ENCODE measurements at places on chromosomes 2 and 18.

GRCh38 chr18:31634331-31634713 is 42.6 kb downstream of the TTR start:
- no peak for DNase-seq

DNA sequence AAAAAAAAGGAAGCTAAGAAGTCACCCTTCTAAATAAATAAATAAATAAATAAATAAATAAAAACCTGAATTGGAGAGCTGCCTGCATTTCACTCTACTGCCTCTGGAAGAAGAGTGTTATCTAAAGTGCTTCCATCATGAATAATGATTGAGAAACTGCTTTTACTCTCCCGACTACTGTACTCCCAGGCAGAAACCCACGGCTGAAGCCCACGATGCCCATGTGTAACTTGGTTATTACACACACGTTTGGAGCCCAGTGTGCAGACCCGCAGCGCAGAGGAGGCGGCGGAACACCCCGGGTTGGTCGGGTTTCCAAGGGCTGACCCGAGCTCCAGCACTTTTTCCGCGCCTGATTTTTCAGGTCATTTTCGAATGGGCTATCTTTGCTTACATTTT is 697 bp upstream of the SPATS2L start:
- DNase-seq: no peak

- peak; percentile 29 for DNase-seq
These were observed 77.4 kb downstream of the DCDC2C start for GRCh38 chr2:3780477-3781402.

DNA sequence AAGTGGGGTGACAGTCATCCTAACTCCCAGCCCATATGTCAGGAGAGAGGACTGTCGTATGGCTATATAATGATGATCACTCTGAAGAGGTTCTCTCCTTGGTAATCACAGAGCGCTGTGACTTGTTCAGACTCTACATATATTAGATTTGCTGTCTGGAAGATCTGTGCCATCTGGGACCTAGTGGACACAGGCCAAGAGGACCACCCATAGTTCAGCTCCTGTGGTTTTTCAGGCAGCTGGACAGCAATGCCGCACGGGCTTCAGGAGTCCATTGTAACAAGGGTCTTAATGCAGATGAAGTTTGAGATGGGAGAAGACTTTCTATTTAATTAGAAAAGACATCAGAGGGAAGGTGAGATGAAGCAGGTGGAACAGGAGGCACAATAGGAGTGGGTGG is 40.1 kb upstream of the EPHA4 start:
- no peak for DNase-seq

GRCh38 chr2:62306751-62307468 is 111.0 kb downstream of the B3GNT2 start:
- DNase-seq: no peak

DNA sequence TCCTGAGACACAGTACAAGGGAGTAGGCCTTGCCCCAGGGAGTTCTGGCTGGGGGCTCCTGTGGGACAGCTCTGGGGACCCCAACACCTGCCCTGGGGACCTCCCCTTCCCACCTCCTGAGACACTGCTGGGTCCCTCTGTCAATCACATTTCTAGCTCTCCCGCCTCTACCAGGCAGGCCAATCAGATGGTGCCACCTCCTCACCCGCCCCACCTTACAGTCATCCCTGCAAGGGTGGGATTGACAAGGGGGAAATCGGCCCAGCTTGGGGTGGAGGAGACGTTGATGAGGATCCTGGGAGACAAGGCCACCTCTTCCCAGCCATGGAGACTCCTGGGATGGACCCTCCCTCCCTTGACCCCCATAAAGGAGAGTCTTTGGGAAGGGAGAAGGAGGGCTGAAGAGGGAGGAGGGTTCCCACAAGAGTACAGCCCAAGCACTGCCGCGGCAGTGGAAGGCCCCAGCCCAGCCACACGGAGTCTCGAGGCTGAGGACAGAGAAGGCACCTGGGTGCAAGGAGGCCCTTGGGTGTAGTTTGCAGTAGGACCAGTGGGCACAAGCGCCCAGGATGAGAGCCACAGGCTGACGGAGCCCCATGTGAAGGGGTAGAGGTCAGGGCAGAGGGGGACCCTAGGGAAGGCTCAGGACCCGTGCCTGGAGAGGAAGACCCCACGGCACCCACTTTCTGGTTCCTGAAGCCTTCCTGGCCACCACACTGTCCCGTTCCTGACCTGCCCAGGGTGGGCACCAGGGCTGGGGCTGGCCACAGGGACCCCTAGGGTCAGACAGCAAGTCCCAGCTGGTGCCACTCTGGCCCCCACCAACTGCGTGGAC is 109.9 kb upstream of the OTOS start:
- DNase-seq: no peak

DNA sequence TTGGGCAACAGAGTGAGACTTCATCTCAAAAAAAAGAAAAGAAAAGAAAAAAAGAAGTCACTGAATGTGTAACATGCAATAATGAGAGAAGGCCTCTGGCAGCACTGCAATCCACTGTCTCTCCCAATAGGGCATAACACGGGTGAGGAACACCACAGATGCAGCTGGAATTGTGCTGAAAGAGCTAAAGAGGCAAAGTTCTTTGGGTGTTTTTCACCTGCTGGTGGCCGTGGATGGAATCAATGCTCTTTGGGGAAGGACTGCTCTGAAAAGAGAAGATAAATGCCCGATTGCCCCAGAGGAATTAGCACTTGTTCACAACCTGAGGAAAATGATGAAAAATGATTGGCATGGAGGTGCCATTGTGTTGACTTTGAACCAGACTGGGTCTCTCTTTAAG is 31.0 kb upstream of the CYBRD1 start:
- DNase-seq: no peak

- no peak for DNase-seq
These were observed 263.2 kb downstream of the CMPK2 start for GRCh38 chr2:6602471-6602870.

GRCh38 chr18:25827228-25827627 is 263.2 kb downstream of the SS18 start:
- DNase-seq: no peak

- no peak for DNase-seq
These were observed at the start of gene CAVIN2 for GRCh38 chr2:191846515-191847476. CAVIN2 (minus strand) TSS chr2:191847088; CDS start chr2:191846925, 163 bp downstream.

DNA sequence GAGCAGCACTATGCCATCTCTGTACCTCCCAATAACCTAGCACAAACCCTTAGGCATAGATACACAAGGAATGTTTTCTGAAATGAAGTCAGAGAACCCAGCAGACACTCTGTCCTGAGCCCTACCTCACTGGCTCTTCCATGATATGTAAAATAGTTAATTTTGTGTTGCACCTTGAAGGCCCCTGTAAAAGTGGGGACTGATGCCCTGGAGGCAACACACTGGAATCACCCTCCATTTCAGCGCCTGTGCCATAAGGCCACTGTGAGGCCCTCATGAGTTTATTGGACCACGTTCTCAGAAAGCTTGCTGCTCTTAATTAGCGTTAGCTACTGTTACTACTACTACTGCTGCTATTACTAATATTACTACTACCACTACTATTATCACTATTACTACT is 670.1 kb upstream of the SOX11 start:
- no peak for DNase-seq

DNA sequence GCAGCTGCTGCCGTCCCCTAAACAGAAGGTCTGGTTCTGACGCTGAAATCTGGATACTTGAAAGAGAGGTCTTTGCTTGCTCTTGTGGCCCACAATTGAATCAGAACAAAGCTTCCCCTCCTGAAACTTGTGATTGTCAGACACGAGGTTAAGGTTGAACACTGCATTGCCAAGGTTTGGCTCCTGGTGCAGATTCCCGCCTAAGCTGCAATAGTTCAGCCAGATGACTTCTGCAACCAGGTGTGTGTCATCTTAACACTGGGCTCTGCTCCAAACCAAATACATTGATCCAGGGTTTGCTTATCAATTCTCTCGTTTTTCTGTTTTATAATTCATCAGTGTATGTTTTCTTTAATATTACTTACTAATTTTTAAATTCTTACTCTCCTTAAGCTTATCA is 14.6 kb downstream of the GKN1 start:
- no peak for DNase-seq

- DNase-seq: no peak
These were observed 280.6 kb downstream of the MYT1L start for GRCh38 chr2:2050446-2050845.

DNA sequence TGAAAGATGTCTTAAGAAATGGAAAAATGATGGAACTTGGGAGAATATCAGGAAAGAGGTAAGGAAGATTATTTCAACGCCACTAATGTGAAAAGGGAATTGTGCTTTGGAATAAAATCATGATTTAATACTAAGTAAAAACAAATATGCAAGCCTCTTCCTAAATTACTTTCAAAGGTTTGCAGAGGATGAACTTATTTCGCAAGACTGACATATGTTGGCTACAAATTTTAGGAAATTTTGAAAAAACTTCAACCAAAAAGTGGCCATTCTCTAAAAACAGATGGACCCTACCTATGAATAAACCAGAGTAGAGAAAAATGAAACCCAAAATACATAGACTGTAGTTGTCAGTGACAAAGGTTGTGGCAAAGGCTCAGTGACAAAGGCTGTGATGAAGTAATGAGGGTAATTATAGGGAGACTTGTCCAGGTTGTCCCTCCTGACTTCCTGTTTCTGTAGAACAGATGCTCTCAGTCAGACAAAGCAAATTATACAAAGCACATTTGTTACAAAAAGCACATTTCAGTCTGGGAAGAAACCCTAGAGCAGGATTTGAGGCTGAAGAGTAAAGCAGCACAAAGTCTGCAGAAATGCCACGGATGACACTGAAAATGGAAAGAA is 39.5 kb downstream of the SFT2D3 start:
- no peak for DNase-seq

DNA sequence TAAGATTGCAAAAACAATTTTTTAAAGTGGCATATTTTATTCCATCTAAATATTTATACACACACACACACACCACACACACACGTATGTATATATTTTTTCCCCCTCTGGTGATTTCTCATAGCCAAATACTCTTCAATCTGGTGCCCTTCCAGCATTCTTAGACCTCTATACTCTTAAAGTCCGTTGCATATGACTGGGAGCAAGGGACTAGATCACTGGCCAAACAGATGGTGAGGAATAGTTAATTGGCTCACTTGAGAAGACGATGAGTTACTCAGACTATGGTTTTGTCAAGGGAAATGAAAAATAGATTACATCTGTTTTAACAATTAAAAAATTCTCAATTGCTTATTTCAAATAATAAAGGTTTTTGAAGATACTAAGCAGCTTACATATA is 512.5 kb upstream of the LRRTM4 start:
- no peak for DNase-seq

GRCh38 chr2:18605115-18605514 is 15.7 kb upstream of the NT5C1B start:
- DNase-seq: no peak

GRCh38 chr2:235774153-235774870 is 280.5 kb downstream of the AGAP1 start:
- no peak for DNase-seq

DNA sequence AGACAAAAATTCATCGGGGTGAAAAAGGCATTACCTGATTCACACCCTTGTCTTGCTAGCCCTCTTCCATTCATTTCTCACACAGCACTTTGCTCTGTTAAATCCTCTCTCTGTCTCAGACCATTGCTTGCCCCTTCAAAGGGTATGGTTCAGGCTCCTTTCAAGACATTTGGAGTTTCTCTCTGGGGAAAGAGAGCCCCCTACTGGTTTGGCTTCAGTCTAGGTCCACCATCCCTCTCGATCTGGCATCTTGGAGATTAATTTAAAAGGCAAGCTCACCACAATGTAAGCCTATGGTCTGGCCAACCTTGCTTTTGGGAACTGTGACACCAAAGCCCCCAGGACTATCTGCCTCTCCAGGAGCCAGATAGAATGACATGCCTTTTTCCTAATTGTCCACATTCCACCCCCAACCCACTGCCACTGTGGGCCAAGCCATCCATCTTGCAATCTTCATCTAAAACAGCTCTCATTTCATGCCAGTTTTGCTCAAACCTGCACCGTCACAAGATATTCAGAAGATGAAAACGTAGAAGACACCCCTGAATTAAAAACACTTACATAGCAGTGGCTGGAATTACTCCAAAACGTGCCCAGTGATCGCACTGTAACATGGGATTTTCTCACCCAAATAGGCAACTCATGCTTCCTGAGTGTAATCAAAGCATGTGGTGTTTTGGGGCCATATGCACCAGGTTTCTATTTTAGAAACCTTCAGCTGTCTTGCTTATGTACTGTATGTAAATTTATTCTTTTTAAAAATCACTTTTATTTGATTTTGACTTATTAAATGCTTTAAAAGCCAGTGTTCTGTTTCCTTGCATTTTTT is 93.9 kb downstream of the FARSB start:
- DNase-seq: peak; percentile 12

GRCh38 chr2:224209555-224210285 is 170.6 kb upstream of the SERPINE2 start:
- no peak for DNase-seq

GRCh38 chr18:53115876-53116585 is 776.0 kb downstream of the DCC start:
- DNase-seq: no peak

GRCh38 chr2:36783246-36783645 is 86.7 kb downstream of the VIT start:
- no peak for DNase-seq

DNA sequence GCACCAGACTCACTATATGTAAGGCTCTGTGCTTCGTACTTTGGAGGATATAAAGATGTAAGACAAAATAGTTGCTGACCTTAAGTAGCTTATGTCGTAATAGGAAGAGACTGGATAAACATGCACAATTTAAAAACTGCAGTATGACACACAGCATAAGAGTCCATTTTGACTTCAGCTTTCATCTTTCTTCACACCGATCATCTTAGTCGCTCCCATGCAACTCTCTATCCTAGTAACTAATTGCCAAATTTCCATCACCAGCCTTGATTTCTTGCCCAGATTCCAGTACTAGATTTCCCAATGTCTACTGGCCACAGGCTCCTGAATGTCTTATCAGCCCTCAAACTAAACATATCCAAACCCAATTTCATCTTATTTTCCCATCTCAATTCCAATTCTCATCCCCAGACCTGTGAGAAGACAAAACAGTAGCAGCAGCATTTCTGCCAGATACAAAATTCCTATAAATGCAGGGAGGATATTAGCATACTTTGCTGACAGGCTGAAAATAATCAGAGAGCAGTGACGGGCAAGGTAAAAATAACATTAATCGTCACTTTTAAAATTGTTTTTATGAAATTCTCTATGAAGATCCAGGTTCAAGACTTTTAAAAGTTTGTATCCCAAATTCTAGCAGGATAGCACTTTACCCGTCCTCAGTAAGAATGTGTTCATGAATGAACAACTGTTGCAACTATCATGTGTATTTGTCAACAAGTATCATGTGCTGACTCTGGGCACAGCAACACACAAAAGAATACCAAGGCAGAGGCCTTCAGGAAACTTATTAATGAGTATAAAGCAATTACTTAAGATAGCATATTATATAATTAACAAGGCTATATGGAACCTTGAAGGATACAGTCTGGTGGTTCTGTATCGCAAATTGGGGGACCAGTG is 42.2 kb downstream of the KIDINS220 start:
- DNase-seq: no peak

DNA sequence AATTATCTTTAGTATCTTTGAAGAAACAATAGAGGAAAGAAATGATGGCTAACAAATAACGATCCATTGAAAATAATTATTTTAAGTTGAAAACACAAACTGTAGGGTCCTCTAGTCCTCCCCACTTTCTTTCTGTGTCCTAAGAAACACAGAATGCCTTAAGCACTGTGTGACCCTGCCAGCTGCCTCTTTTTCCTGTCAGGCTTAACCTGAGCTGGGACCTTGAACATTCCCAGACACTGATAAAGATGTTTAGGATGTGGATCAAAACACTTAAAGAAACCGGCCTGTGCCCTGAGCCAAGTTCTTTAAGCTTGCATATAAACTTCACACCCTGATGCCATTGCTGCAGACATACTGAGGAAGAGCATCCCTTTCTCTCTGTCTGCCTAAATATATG is 755.4 kb upstream of the VRK2 start:
- DNase-seq: no peak

Data from epithelial cell of proximal tubule (primary cell).